Stimulated activated CD4-positive, alpha-beta T cell treated with anti-CD3 and anti-CD28 coated beads, Interleukin-1b, Interleukin-23, amount 100 ng/mL, for 1 hour (primary cell): ENCODE measurements at places on chromosomes 1 and 21.

- no peak for DNase-seq
These were observed 47.0 kb upstream of the BCAR3 start for GRCh38 chr1:93728480-93729131.

DNA sequence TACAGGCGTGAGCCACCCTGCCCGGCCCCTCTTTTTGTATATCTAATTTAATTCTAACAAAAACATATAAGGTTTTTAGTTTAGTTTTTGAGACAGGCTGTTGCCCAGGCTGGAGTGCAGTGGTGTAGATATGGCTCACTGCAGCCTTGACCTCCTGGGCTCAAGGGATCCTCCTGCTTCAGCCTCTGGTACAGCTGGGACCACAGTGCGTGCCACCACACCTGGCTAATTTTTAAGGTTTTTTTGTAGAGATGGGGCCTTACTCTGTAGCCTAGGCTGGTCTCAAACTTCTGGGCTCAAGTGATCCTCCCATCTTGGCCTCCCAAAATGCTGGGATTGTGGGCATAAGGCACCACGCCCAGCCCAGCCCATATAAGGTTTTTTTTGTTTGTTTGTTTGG, 18.8 kb downstream of the ENSA start:
- no peak for DNase-seq

GRCh38 chr1:62953633-62954032, 169.7 kb downstream of the ATG4C start:
- no peak for DNase-seq

GRCh38 chr1:197638316-197638715, 137.0 kb downstream of the DENND1B start:
- no peak for DNase-seq

- DNase-seq = no peak
These were observed 140.9 kb upstream of the UBE2U start for GRCh38 chr1:64062529-64062928.

- no peak for DNase-seq
These were observed 391 bp upstream of the CENPS start for GRCh38 chr1:10429868-10430215.

GRCh38 chr1:222979561-222979960, 163.5 kb downstream of the TLR5 start:
- DNase-seq = no peak

GRCh38 chr1:151871284-151872030, 17.9 kb upstream of the THEM5 start:
- DNase-seq = no peak

DNA sequence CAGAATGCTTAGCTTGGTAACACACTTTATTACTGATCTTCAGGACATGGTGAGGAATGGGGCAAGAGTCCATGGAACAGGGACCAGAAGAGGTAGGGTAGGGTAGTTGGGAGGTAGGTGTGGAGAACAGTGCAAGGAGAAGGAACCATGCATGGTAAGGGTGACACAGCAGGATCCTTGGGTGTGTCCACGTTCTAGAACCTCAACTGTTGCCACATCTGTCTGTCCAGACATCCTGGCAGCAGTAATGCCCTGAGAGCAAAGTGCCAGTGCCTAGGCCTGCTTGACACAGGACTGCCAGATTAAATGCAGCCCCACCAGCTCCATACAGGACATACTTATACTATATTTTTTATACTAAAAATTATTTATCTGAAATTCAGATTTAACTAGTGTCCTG, 13.9 kb downstream of the DMAP1 start:
- no peak for DNase-seq

DNA sequence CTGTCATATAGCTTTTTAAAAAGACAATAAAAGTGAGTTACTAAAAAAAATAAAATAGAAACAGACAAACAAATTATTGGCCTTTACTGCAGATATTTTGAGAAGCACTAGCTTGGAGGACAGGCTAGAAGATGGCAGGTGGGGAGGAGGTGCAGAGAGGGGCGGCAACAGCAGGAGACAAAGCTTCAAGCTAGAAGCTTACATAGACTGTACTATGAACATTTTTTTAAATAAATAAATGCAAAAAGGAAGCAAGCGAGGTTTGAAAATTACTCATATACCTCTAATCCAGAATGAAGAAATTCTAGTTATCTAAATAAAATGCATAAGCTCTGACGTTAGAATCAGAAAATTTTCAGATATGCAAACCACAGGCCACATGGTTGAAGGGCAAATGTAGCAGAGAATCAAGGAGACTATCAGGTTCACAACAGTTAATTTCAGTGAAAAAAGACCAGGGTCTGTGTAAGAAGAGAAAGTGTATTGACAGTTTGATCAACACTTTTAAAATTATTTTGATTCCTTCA, 54.9 kb downstream of the NRIP1 start:
- DNase-seq = no peak

DNA sequence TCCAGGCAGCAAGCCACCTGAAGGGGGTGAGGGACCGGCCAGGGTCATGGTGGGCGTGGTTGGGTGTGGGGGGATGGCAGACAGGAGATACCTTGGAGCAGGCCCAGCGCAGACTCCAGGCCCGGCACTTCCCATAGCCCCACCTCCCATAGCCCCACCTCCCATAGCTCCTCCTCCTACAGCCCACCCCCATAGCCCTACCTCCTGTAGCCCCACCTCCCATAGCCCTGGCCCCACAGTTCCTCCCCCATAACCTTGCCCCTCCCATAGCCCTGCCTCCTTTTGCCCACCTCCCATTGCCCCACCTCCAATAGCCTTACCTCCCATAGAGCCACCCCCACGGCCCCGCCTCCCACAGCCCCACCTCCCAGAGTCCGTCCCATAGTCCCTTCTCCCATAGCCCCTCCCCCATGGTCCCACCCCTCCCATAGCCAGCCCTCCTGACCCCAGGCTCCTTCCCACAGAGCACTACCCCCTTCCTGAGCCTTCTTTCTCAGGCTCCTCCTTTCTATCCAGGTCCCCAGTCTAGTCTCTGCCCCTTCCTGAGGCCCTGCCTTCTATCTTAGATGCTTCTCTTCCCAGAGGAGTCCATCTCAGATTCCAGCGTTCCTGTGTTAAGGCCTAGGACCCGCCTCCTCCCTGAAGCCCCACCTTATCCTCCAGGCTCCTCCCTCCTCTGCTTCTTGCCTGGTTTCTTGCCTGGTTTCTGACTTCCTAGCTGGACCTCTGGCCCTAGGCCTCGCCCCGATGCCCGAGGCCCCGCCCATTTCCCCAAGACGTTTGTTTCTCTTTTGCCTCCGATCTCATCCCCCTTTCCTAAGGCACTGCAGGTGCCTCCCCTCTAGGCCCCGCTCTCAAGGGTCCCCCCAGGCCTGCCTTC, 46.8 kb downstream of the PTPRU start:
- no peak for DNase-seq

- DNase-seq = no peak
These were observed 282.6 kb downstream of the DSCAM start for GRCh38 chr21:40564318-40564717.

DNA sequence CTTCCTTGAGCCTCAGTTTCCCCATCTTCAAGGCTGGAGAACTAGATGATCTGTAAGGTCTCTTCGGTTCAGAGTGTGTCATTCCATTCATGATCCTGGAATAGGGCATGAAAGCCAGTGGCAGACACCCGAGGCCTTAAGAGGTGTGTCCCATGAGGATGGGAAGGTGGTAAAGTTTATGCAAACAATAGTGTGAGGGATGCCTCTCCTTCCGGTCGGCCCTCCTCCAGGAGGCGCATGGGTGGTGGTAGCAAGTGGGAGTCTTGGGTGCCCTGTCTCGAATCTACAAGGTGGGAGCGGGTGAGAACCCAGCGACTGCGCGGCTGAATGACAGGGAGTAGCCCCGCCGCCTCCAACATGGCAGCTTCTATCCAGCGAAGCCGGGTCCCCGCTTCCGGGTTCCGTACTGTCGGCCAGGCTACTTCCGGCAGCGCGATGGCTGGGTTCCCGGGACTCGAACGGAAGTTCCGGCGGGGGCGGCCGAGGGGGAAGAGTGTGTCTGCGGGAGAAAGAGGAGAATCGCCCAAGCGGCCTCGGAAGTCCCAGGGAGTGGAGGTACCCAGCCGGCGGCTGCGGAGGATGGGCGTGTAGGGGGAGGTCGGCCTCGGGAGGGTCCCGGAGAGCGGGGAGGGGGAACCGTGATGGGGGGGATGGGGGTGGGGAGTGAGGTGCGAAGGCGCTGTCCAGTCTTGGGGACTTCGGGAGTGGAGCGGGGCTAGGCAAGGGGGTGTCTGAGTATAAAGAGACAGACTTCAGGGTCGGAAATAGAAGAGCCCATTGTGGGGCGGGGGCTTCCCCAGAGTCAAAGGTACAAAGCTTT, at the start of gene LYPLA2:
TSS of gene LYPLA2 (plus strand) at position 450 of the 820 bp plus-strand sequence. CDS start 1,538 bp downstream, outside the sequence.
- peak; percentile 74 for DNase-seq

GRCh38 chr21:45114072-45114471, 39.7 kb downstream of the ADARB1 start:
- no peak for DNase-seq

DNA sequence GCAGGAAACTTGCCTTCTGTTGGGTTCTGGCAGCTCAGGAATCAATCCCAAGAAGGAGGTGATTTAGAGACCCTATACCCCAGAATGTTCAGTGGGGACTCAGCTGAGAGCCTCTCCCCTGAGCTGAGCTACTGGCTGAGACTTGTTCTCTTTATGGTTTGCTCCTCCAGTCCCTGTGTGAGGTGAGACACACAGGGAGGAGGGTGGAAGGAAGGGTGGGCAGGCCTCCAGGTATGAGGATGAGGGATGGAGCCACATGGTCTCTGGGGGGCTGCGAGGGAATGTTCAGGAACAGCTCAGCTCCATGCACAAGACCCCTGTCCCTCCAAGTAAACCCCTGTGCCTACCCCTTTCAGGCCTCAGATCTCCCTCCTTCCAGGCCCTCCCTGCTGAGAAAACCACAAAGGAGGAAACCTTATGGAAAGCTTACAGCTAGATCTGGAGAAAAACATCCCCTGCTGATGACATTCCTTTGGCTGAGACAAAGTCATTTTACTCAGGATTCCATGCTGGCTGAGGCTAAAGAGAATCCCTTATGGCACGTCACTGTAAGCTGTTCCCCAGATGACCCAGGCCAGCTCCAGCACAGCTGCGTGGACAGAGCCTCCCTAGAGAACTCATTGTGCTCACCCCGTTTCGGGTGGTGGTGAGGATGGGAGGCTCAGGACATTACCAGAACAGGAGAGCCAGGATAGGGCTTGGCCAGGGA, 91.5 kb upstream of the IPO9 start:
- no peak for DNase-seq

GRCh38 chr1:200310824-200311223, 99.0 kb downstream of the ZNF281 start:
- no peak for DNase-seq

- no peak for DNase-seq
These were observed 1.4 kb upstream of the PCSK9 start for GRCh38 chr1:55037733-55038551.

GRCh38 chr1:71047635-71048607, at the start of gene PTGER3:
Gene PTGER3, minus strand, starts transcription at chr1:71047816. Its CDS starts 239 bp downstream, at chr1:71047577.
- no peak for DNase-seq

DNA sequence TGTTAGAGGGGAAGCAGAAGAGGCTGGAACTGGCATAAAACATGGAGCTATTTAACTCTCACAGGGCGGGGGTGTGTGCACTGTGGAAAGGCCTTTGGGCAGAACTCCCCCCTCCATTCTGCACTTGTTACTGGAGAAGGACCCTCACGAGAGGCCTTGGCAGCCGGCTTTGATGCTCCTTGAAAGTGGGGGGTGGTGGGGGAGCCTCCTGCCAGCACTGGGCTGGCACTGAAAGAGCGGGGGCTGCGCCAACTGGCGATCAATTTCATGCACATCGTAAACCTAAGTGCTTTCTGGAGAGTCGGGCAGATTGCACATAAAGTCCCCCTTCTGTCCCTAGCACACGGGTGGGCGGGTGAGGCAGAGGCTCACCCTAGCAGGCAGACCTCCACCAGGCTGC, 28.9 kb downstream of the FOXO6 start:
- DNase-seq = no peak

GRCh38 chr1:226054519-226055327, 7.8 kb upstream of the H3-3A start:
- DNase-seq = no peak
